ENCODE measurements at places on chromosomes 1 and 21.
A peak's percentile ranks its signal among the peaks of the same experiment; 100 is the strongest.

DNA sequence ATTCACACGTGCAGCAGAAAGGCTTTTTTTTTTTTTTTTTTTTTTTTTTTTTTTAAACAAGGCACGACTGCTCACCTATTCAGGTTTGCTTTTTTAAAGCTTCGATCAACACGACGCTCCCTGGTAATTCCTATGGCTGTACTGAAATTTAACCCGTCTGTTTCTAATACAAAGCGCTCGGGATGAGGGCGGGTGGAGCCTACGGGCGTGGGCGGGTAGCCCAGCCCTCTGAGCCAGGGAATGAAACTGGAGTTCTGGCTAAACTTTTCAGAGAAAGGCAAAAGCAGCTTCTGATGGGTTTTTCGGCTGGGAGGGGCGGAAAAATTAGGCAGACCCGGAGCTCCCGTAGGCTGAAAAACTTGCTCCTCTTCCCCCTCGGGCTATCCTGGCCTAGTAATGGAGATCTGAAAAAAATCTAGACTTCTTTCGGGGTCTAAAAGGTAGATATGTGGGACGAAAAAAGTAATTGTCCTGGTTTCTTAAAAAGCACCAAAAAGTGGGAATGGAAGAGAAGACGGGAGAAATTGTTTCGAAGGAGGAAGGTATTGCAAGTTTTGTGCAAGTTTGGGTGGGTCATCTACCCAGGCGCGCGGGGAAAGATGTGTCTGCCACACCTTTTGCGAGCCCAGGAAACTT is 7.4 kb downstream of the NR5A2 start:
- no peak for DNase-seq

DNA sequence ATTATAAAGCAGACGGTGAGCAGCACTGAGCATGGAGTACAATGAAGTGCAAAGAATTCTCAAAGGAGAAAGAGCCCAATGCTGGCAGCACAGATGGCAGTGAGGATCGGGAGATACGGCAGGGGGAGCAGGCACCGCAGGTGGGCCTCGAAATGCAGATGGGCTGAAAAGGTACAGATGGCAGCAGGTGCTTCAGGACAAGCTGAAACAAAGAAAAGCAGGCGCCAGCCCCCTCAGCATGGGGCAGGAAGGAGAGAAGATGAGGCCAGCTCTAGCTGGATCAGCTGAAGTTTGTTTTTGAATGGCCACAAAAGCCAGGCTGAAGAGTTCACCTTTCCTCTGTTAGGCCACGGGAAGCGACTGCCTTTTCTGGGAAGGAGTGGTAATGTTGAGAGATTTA is 7.7 kb downstream of the CFAP298 start:
- DNase-seq: no peak

- DNase-seq: no peak
Measured at GRCh38 chr21:16187603-16188301, 458.0 kb downstream of the USP25 start.

- DNase-seq: no peak
Measured at GRCh38 chr1:14897080-14897449, 256.5 kb upstream of the TMEM51 start.

DNA sequence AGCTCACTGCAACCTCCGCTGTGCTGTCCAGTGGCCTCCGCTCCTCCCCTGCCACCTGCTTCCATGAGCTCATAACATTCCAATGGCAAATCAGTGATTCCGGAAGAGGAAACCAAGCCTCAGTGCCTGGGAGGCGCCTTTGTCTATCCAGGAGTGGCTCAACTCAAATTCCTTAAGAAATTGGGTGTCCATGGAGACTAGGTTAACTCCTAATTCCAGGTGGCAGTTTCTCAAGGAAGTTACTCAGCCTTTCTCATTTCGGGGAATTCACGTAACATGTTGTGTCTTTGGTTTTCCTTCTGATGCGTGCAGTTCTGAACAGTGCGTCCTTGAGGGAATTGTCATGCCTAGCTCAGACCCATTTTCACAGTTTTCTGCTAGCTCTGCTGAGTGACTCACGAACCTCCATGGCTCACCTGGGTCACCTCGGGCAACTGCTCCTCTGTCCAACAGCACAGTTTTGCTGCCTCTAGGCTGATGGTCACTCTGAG is 89.9 kb upstream of the DSCAM start:
- DNase-seq: no peak

- no peak for DNase-seq
Measured at GRCh38 chr1:158996998-158997397, 12.7 kb upstream of the IFI16 start.

DNA sequence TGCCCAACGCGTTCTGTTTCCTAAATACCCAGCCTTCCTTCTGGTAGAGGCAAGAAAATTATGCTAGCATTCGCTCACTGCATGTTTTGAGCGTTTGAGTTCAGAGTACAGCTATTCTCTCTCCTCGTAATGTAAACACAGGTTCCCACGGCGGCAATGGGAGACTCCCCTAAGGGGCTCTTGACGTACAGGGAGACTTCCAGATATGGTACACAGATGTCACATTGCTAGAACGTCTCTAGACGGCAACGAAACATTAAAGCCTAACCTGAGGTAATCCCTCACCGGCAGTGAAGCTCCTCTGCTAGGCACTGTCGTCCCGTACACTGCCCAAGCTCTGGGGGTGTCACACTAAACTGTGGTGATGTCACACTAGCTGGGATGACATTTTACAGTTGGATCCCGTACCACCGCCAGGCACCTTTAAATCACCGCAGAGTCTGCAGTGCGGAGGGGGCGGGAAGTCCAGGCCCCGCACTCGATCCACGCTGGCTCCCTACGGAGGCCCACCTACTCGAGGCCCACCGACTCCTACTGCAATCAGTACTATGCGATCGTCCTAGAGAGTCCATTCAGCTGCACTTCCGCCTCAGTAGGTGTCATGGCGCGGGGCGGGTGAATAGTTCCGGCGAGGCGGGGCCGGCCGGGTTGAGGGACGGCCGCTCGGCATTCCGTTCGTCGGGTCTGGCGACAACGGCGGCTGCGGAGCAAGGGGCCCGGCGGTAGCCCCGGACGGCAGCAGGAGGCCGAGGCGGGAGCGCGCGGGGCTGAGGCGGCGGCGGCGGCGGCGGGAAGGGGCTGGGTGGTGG is at the start of gene HIPK1:
TSS of gene HIPK1 (plus strand) at position 384 of the 809 bp plus-strand sequence.
- DNase-seq: peak; percentile 86

DNA sequence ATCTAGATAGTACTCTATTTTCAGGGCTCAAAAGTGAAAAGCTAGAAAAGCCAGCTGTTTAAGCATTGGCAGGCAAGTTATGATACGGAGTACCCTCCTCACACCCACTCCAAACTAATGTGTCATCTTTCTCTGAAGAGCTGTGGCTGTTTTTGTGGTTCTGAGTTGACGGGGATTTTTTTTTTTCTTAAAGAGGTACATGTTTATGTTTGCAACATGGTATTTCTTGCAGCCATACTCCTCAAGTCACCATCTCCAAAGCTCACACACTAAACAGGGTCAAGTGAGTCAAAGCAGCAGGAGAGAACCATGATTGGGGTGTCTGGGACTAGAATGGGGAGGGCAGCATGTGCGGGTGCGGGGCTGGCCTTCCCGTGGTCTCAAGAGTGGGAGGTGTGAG is 347.2 kb downstream of the DISC1 start:
- no peak for DNase-seq

DNA sequence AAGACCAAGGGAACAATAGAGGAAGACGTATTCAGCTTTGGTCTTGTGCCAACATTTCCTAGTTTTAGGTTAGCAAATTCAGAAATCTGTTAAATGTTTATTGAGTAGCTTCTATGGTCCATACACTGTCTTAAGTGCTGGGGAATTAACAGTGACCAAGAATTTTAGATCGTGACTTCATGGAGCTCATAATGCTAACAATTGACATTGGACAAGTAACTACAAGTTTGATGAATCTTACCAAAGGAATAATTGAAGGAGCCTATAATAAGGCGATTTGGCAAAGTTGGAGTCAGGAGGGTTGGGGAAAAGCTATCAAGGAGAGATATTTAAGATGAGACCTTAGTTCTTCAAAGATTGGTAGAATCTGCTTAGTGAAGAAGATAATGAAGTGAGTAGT is 1.4 kb upstream of the SLAMF9 start:
- DNase-seq: no peak

DNA sequence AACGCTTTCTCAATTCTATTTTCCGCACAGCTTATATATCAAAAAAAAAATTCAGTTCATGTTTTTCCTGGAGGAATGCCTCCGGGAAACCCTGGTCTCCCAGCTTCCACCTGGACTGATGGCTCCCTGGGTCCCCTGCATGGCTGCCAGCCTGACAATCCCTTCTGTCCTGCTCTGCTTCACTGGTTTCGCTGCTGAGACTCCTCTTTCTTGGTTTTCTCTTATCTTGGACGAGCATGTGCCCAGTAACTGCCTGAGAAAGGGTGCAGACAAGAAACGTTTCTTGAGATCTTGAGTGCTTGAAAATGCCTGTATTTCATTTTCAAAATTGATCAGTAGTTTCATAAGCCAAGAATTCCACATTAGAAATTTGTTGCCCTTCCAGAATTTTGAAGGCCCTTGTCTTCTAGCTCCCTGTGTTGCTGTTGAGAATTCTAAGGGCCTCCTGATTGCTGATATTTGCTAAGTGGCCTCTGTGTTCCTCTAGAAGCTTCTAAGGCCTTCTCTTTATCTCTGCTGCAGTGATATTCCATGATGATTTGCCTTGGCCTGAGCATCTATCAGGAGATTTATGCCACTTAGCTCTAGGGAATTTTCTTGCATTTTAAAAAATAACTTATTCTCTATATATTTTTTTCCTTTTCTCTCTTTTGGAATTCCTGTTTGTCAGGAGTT is 44.7 kb downstream of the ETS2 start:
- no peak for DNase-seq

- no peak for DNase-seq
Measured at GRCh38 chr1:175390522-175391254, 198.1 kb upstream of the KIAA0040 start.

DNA sequence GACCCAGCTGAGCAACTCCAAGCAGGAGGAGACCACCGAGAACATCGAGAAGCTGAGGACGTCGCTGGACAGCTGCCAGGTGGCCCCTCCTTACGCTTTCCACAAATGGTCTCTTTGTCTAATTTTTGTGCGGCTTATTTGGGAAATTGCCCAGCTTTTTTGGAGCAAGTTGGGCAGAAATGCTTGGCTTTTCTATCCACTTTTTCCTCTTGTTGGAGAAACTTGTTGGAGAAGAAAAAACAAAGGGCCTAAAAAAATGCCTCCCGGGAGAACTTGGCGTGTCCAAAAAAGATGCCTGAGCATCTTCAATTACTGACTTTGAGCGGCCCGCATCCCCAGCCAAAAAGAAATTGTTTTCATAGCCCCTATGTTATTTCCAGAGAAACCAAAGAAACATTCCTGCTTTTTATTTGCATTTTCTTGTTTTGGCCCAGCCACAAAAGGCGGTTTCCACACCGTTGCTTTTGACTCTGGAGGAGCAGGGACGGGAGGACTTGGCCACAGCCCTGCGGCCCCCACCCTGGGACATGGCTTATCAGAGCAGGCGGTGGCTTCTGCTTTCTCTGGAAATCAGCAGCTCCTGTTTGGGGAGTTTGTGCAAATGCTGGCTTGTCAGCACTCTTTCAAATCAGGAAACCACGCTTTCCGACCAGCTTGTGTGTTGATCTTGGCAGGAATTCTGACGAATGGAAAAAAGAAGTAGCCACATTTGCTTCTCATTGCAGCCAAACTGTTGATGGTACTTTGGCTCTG is 81.2 kb upstream of the EFHD2 start:
- DNase-seq: no peak
